ENCODE measurements at places on chromosomes 13 and 19.

DNA sequence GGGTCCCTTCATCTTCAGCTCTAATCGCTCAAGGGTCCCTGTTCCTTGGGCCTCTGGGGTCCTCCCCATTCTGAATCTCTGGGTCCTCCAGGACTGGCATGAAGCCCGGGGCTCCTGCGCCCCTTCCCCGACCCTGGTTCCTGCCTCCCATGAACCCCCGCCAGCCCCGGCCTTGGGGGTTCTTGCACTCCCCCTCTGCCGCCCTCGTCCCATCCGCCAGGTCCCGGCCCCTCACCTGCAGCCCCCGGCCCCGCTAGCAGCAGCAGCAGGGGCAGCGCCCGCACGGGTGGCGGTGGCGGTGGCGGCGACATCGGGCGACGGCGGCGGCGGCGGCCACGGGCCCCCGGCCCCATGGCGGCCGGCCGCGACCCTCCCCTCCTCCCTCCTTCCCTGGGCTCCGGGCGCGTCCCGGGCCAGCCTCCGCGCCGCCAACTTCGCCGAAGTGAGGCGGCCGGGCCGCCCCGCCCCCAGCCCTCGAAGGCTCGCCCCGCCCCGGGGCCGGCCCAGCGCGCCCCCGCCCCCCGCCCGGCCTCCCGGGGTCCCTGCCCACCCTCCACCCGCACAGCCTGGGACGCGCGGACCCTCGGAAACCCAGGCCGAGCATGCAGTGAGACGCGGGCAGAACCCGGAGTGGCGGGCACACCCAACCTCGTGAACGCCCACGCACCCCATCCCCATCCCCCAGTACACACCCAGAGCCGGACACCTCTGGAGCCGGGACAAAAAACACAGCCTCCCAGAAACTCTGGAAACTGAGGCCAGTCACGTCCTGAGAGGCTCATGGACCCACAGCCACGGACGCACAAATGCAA, at the start of gene NOTCH3:
Gene NOTCH3 (minus strand): TSS at position 443 of the 812 bp plus-strand sequence. CDS start 90 bp downstream, at position 353.
- no peak for DNase-seq

- peak; percentile 67 for DNase-seq
Observed at GRCh38 chr13:107992542-107992941, 222.8 kb downstream of the LIG4 start.

DNA sequence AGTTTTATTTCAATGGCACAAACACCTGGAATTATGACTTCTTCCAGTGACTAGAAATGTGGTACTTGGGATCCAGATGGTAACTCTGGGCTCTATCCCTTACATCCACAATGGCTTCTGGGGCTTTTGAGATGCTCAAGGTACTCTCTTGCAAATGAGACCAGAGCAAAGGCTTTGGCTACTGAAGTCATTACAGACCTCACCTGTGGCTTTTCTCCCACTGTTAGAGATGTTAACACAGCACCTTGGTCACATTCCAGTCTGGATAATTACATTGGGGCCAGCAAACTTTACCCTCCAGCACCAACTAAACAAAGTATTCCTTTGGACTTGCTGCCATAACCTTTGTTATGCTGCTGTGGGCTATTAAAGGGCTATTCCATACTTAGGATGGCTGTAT, 6.1 kb downstream of the ENOX1 start:
- DNase-seq, result no peak

- DNase-seq, result no peak
Observed at GRCh38 chr13:106998664-106999063, 430.7 kb upstream of the ARGLU1 start.

DNA sequence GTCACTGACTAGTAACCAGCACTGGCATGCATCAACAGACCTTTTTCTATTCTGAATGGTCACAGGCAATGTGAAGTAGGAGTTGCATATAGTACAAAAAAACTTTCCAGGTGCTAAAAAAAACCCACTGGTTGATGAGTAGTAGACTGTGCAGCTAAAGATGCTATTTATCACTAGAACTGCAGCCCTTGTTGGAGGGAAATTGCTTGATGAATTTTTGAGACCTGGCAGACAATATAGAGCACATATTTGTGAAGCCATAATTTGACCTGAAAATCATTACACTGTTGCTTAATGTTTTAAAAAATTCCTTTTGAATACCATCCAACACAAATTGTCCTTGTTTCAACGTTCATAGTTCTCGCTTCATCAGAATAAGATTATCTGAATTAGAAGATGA, 441.0 kb downstream of the KLF12 start:
- no peak for DNase-seq

DNA sequence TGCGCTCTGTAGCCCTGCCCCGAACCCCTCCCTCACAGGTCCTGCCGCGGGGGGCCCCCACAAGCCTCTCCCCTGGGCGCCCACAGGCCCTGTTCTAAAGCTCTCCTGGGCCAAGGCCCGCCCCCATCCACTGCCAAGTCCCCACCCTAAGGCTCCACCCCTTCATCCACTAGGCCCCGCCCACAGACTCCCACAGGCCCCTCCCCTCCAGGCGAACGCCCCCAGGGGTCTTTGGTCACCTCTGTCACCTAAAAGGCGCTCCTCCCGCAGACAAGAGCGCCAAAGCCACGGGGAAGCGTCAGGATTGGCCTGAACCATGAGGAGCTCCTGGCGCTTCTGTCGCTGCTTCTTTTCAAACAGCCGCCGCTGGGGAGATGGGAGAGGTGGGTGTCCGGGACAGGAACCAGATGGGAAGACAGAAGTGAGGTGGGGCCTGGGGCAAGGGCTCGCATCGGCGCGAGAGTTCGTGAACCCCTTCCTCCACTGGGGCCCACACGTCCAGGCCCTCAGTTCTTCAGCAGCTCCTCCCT, 2.3 kb downstream of the TULP2 start:
- DNase-seq, result no peak

DNA sequence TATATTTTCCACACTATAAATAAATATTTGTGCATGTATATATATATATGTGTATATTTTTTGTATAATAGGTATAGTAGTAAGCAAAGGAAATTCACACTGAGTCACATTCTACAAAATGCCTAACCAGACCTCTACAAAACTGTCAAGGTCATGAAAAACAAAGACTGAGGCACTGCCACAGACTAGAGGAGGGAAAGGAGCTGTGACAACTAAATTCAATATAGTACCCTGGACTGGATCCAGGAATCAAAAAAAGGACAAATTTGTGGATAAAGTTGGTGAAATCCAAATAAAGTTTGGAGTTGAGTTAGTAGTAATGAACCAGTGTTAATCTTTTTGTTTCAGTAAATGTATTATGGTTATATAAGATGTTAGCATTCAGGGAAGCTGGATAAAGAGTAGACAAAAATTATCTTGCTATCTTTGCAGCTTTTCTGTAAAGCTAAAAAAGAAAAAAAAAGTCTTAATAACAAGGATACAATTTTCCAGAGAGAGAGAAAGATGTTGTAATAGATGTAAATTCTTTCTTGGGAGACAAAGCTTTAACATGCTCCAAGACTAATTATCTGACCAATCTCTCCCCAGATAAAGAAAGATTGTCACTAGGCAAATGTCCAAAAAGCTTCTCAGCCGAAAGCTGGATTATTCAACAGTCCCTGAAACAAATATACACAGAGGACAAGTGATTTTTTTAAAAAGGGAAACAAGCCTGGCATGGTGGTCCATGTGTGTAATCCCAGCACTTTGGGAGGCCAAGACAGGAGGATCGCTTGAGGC, 19.1 kb downstream of the SYDE1 start:
- no peak for DNase-seq

DNA sequence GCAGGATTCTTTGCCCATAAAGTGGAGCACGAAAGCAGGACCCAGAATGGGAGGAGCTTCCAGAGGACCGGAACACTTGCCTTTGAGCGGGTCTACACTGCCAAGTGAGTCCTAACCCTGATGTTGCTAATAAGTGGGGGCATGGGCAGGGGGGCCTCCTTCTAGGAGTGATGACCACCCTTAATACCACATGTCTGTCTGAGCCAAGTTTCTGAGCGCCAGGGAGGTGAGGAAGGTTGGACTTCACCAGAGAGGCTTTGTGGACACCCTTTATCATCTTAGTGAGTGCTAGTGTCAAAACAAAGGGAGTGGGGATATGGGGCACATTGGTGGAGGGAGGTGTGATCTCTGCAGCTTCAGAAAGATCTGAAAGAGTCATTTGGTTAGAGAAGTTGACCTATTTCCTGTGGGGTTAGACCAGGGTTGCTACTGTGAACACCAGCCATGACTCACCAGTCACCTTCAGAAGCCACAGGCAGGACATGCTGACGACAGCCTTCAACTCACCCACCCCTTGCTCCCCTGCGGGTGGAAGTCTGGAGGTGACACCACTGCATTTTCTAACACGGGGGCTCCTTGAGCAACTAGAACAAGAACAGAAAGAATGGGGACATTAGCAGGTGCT, 8.8 kb downstream of the ALOX5AP start:
- DNase-seq, result peak; percentile 85

DNA sequence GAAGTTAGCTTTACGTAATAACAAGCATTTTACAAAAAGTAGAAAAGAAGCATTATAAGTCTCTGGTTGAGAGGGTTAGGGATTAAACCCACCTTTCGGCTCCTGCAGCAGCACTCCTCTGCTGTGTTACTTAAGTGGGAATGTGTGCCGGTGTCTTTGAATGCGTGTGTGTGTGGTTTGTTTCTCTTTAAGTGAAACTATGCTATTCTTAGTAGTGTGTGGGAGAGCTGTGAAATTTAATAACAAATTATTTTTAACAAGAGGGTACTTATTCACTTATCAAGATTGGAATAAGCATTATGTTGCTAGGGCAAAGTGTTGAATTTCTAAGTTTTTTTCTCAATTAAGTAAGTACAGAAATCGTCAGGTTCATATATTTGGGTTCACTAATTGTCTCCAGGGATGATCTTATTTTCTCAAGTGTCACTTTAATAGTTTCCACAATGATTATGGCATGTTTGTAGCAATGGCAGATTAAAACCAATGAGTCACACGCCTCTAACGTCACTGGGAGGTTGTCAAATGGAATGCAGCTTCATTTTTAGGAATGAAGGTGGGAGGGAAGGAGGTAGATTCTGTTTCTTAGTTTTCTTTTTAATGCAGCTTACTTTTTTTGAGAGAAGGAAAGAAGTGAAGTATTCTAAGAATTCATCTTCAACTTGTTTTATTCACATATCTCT, 151.3 kb downstream of the LMO7 start:
- DNase-seq, result peak; percentile 20

GRCh38 chr13:30026093-30026492, 175.7 kb upstream of the UBL3 start:
- DNase-seq, result peak; percentile 54

GRCh38 chr19:15354566-15355296, 22.4 kb upstream of the BRD4 start:
- DNase-seq, result no peak

DNA sequence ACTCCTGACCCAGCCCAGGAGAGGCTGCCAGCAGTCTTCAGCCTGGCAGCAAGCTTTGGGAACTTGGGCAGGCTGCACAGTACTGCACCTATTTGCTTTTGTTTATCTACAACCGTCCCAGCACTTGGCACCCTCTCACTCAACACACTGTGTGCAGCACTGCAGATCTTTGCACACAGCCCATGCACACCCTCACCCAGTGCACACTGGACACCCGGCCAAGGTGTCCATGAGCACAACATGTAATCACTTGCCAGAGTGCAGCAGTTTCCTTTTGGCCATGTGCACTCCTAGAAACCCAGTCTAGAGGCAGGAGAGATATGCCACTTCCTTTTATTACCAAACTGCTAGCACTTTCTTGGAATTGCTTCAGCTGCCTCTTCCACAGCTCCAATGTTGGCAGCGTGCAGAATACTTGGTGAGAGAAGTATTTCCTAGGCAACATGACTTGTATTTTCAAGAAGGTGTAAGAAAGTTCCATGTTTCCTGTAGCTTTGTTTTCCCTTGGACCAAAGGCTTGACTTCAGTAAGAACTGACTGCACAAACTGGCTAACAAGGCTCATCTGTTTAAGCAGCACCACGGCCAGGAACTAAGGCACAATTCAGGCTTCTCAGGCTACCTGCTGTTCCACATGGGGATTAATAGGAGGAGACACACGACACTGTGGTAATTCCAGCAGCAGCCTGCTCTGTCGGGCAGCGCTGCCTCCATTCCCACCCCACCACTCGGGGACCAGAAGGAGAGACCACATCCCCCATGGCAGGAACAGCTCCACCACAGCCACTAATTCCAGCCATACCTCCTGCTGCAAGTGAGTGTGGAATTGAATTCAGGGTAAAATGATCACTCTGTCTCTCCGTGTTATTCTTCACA, 15.3 kb downstream of the ATP7B start:
- peak; percentile 10 for DNase-seq

DNA sequence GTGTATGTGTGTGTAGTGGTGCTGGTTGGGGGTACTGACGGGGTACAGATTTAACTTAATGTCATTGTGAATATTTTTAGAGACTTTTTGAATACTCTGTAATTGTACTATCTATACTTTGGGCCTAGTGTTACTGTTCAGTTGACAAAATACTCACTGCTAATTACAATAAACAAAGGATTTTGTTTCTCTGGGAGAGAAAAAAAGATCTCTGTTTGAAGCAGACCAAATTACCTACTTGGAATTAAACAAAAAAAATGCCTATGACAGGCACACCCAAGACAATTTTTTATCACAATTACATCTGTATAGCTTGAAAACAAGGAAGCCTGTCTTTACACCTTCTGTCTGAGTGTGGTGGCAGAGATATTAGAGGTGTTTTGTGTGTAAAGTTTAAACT, 45.1 kb downstream of the OLFM4 start:
- no peak for DNase-seq

- DNase-seq, result no peak
Observed at GRCh38 chr19:3970313-3970807, 539 bp downstream of the DAPK3 start.

- peak; percentile 50 for DNase-seq
Observed at GRCh38 chr19:10353793-10354391, 14.5 kb upstream of the ICAM3 start.

GRCh38 chr13:41851351-41851750, 109.6 kb downstream of the VWA8 start:
- no peak for DNase-seq

GRCh38 chr13:94859278-94859691, 146.9 kb upstream of the SOX21 start:
- DNase-seq, result no peak

GRCh38 chr19:5032101-5032967, 63.4 kb downstream of the KDM4B start:
- peak; percentile 15 for DNase-seq

DNA sequence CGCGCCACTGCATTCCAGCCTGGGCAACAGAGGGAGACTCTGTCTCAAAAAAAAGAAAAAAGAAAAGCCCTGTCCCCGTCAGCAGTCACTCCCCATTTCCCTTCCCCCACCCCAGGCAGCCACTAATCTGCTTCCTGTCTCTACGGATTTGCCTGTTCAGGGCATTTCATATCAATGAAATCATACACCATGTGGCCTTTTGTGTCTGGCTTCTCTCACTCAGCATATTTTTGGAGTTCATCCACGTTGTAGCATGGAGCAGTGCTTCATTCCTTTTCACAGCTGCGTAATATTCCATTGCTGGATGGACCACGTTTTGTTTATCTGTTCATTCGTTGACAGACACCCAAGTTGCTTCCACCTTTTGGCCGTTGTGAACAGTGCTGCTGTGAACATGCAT, 36.1 kb upstream of the KLF2 start:
- no peak for DNase-seq

DNA sequence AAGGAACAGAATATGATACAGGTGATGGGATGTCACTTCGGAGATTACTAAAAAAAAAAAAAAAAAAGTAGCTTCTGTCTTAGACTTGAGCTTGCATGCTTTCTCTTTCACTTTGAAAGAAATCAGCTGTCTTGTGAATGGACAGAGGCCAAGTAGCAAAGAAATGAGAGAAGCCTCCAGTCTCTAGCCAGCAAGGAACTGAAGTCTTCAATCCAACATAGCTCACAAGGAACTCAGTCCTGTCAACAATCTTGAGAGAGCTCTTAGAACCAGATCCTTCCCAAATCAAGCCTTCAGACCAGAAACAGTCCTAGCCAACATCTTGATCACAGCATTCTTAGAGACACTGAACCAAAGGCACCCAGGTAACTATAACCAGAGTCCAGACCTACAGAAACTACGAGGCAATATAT, 7.7 kb downstream of the N4BP2L2 start:
- peak; percentile 41 for DNase-seq

Measured in kidney tubule cell (primary cell).